ENCODE measurements at places on chromosomes 12 and 14.
A peak's percentile ranks its signal among the peaks of the same experiment; 100 is the strongest.

DNA sequence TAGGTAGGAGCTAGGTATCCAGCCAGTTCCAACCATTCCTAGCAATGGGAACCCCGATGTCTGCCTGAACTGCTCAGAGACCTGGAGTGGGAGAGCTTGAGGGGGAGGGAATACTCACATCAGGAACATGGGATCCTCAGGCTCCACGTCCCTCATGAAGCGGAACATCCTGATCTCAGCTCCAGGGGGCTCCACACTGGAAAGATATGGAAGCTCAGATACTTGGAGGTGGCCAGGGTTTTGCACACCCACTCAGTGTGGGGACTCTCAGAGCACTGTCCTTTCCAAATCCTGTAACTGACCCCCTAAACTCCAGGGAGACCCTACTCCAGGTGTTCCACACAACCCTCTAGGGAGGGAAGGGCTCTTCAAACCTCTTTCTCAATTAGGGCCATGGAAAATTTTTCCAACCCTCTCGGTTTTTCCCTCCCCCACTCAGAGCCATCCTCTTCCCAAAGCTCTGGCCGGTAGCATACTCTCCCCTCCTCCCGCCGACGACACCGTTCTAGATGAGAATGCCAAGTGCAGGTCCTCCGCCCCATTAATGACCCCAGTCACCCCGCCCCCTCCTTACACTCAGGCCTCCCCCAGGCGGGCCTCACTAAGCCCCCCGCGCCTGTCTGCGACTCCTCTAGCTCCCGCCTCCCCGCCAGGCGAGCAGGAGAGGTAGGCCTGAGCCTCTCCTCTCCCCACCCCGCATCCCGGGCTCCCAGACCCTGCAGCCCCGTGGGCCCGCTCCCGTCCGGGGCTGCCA lies 597 bp downstream of the MLF2 start:
- no peak for DNase-seq

GRCh38 chr12:75982979-75983660 lies 48.5 kb downstream of the PHLDA1 start:
- no peak for DNase-seq

DNA sequence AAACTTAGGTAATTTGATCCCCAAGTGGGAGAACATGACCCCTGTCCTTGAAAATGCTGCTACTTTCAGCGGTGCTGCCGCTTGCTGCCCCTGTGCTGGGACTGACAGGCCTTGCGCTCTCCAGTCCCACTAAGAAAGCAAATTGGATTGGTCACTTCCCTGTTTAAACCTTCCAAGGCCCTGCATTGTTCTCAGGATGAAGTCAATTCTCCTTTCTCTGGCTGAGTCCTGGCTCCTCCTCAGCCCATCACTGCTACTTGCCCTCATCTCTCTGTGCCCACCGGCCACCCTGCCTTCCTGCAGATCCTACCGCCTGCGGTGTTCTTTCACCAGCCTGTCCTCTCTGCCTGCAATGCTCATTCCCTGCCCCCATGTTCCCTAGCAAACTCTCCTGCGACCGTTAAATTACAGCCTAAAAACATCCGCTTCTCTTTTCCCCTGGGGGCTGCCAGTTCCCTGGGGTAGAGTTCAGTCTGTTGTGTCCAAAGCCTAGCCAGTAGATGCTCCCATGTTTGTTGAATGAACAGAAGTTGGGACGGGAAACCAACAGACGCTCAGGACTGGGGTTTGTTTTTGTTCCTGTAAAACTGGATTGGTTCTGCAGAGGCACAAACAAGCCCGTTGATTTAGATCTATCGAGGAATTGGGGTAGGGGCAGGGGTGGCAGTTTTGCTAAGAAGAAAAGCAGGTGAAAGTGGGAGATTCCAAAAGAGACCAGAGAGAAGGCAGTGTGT lies 127.3 kb upstream of the HIF1A start:
- DNase-seq = no peak

DNA sequence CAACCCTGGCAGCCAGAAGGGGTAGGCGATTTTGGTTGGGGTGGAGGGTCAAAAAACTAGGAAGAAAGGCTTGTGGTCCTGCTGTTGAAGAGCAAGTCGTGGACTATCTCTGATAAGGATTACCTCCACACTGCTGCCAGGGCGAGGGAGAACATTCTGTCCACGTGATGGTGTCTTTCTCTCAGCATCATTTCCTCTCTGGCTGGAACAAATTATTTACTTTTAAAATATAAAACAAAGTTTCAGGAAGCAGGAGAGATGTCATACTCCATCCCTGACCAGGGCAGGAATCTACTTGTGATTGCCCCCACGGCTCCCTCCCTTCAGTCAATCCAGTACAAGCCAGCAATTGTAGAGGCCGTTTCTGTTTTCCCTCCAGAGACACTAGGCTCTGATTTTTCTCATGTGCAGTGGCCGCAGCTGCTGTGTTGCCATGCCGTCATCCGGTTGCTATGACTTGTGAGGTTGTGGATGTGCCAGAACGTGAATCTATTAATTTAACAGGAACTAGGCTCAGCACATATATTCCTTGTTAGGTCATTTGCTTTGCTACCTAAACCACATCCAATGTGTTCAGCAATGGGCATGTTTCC lies 61.5 kb upstream of the PTGR2 start:
- no peak for DNase-seq

DNA sequence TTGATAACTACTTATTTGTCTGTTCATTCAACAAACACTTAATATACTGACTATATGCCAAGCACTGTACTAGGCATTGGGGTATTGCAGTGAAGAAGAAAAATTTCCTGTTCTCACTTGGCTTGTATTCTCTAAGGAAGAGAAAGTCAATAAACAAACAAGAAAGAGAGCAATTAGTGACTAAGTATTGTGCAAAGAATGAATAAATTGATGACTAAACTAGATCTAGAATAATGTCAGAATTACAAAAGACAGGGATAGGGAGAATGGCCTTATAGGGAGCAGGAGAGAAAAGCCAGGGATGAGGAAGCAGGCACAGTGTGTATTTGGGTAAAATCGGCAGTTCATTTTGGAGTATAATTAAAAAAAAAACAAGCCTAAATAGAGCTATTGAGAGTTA lies 4.2 kb upstream of the LIN7A start:
- DNase-seq = no peak

- DNase-seq = peak; percentile 77
These were observed 178.6 kb downstream of the DPF3 start for GRCh38 chr14:72715215-72715849.

- no peak for DNase-seq
These were observed 77.4 kb downstream of the DDX51 start for GRCh38 chr12:132066749-132067148.

GRCh38 chr14:104651876-104652260 lies 37.5 kb upstream of the INF2 start:
- no peak for DNase-seq

DNA sequence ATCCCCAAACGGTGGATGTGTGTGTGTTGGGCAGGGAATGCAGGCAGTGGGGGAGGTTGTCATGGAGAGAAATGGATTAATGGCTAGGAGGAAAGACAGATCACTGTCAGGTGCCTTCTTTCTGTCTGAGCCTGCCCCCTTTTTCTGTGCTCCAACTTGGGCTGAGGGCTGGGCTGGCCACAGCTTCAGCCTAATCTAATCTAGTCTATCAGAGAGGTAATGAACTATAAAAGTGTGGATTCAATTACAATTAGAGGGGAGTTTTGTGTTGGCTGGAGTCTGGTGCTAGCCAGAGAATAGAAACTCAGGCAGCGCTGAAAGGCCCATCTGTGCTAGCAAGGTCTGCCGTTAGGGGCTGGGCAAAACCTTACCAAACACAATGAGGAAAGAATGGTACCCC lies 41.2 kb downstream of the NEUROD4 start:
- no peak for DNase-seq

- no peak for DNase-seq
These were observed 31.9 kb upstream of the MON2 start for GRCh38 chr12:62434494-62435302.

DNA sequence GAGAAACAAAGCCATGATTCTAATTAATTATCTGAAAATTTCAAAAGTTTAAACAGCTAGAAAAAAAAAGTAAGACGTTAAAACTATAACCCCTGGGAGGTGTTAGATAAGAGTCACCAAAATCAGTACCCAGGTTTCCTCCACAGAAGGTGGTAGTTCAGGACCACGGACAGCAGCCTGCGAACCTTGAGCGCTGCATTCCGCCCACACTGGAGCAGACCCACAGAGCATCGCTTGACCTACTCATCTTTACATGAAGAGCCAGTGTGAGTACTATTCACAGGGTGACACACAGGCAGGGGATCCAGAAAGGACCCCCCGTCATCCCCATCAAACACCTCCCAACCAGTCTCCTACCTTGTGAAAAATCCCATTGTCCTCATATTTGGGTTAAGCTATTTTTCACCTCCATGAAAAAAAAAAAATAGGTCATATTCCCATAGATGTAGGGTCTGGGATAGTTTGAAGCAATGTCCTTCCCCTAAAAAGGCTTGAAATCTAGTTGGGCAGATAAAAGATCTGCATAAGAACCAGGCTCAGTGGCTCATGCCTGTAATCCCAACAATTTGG lies 8.8 kb upstream of the CHGA start:
- DNase-seq = peak; percentile 31

DNA sequence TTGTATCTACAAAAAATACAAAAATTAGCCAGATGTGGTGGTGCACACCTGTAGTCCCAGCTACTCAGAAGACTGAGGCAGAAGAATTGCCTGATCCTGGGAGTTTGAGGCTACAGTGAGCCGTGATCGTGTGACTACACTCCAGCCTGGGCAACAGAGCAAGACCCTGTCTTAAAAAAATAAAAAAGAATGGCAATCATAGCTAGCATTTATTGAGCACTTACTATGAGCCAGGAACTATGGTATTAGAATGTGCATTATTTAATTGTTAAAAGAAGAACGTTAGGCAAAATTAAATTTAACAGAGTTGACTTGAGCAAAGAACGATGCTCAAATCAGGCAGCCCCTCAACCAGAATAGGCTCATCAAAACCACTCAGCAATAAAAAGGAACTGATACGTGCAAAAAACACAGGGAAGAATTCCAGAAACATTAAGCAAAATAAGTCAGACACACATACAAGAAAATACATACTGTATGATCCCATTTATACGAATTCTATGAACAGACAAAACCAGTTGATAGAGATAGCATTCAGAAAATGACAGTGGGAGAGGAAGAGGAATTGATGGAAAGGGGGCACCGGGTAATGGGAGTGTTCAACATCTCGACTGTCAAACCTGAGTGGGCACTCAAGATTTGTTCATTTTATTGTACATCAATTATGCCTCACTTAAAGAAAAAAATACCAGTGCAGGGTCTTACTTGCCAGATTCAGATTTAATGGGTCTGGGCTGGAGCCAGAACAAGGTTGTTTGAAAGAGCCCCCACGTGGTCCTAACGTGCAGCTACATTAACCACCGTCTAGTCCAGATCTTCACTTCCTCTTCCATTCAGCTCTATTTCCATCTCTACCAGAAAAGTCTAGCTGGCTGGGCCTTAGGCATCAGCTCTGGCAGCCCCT lies 8.0 kb downstream of the SCNN1A start:
- peak; percentile 62 for DNase-seq

- no peak for DNase-seq
These were observed 4.0 kb downstream of the VPS37B start for GRCh38 chr12:122891661-122892525.

GRCh38 chr12:14443531-14443930 lies 78.0 kb downstream of the ATF7IP start:
- no peak for DNase-seq

- DNase-seq = no peak
These were observed 72.7 kb downstream of the WDR20 start for GRCh38 chr14:102212356-102212755.

GRCh38 chr14:61379639-61380184 lies 58.3 kb downstream of the PRKCH start:
- no peak for DNase-seq

- peak; percentile 37 for DNase-seq
These were observed 116.6 kb upstream of the MED13L start for GRCh38 chr12:116393859-116394650.

DNA sequence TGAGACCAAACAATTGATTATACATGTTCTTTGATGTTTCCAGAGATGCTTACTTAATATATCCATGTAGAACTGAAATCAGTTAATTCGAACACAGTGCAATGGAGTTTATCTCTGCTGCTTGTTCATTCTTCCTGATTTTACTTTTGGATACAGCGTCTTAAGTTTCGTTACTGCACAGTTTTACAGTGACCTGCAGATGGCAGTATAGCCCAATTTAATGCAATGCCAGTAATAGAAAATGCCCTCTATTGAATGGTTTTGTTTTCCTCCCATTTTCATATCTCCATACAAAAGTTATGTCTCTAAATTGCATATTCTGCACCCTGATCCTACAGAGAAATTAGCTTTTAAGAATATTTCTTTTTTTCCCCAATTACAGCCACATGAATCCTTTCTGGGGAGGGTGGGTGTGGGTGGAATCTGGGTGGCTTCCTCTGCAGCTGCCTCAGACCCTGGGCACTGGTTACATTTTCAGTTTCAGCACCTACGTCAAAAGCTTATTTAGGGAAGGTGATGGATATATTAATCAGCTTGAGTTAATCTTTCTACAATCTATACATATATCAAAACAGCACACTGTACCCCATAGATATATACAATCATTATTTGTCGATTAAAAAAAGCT lies 101.1 kb upstream of the DCD start:
- DNase-seq = peak; percentile 62

- no peak for DNase-seq
These were observed 592.2 kb downstream of the NRXN3 start for GRCh38 chr14:78762331-78762730.

- DNase-seq = no peak
These were observed 87.9 kb upstream of the HSPB8 start for GRCh38 chr12:119090865-119091264.

GRCh38 chr14:98345161-98345560 lies 926.8 kb downstream of the BCL11B start:
- DNase-seq = no peak

DNA sequence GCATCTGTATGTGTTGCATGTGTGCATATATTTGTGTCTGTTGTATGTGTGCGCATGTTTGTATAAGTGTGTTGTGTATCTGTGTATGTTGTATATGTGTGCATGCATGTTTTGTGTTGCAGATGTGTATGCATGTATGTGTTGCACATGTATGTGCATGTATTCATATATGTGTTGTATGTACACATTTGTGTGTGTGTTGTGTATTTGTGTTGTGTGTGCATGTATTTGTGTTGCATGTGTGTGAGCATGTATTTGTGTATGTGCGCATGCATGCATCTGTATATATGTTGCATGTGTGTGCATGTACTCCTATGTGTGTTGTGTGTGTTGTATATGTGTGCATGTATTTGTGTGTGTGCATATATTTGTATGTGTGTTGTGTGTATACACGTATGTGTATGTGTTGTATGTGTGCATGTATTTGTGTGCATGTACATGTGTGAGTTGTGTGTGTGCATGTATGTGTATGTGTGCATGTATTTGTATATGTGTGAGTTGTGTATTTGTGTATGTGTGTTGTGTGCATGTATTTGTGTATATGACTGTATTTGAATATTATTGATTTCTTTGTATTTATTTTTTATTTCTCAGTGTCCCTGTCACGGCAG lies 16.8 kb downstream of the SLC8B1 start:
- DNase-seq = no peak

DNA sequence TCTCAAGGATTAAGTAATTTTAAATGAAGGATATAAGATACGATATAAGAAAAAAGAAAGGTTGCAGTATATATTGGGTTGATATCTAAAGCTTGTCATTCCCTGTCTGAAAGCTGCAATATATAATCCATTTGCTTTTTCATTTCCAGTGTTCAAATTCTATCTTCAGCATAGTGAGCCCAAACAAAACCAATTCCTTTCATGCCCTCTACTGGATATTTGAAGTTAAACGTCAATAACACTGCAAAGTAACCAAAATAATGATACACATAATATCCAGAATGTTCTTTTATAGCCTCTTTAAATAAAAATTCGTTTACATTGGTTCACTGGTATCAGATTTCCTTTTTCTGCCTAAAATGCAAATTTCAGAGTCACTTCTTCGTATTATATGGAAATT lies 64.5 kb upstream of the DAAM1 start:
- peak; percentile 7 for DNase-seq

Measured in Jurkat, Clone E6-1 (cell line).